Urothelium cell line (cell line): ENCODE measurements at places on chromosomes 7 and 10.

- no peak for DNase-seq
Measured at GRCh38 chr10:93719901-93720300, 17.5 kb upstream of the FRA10AC1 start.

DNA sequence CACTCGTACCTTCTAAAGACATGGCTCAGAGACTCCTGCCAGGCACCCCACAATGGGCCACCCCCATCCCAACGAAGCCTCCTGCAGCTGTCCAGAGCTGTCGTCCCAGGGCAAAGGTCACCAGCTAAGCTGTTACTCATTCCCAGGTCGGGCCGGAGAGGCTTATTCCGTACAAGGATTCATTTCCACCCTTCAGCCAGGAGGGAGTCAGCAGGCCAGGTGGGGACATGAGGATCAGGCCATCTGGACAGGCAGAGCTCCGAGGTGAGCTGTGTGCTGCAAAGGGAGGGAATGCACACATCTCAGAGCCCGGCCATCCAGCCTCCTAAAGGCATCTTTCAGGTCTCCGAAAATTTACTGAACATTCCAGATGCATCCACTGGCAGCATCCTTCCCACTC is 63.9 kb upstream of the NANOS1 start:
- DNase-seq = no peak

- no peak for DNase-seq
Measured at GRCh38 chr10:78910886-78911285, 157.9 kb upstream of the ZMIZ1 start.

DNA sequence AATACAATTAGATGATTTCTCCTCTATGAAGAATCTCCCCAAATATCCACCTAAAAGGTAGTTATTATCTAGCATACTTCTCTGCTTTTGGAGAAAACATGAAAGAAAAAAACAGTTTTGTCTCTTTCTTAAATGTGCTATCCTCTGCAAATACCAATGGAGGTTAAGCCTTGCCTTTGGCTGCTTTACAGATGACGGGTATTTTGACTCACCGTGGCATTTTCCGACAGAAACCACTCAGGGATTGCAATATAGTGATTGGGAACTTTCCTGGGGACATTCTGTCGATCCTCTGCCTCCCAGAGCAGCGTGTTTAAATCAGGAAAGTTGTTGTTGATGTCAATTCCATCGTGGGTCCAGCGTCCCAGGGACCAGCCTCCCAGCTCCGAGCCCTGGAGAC is 100.6 kb downstream of the GPR26 start:
- no peak for DNase-seq

DNA sequence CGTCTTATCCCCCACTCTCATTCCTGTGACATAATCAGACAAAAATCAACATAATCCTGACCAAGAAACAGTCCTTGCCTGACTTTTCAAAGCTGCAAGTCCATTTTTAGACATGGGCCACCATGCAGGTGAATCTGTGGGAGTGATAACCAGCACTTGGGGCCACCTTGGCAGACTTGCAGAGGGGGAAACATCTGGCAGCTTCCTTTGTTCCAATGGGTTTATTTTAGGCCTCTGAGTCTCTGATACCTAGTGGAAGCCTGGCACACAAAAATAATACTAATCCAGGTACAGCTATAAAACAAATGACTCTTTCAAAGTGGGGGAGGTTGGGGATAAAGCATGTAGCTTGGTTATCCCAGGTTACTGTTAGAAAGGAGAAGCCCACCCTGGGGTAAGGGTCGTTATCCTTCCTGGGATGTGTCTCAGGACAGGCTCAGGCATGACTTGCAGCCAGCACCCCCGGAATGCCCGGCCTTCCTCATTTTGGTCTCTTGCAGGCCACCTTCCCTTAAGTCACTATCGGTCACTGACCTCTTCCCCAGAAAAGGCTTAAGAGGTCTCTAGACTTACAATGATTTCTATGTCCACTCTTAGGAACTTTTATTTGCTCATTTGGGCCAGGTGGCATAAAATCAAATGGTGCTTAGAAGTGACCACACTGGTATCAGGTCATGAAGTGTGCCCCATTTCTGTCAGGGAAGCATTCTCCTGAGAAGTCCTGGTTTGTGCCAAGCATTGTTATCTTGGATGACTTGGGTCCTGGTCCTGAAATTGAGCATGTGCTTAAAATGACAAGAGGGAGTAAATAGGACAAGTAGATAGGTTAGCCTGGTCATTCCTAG is 37.6 kb downstream of the EEPD1 start:
- no peak for DNase-seq

- no peak for DNase-seq
Measured at GRCh38 chr7:113768387-113768786, 150.4 kb downstream of the PPP1R3A start.
